ENCODE measurements at places on chromosomes 7 and 10.

DNA sequence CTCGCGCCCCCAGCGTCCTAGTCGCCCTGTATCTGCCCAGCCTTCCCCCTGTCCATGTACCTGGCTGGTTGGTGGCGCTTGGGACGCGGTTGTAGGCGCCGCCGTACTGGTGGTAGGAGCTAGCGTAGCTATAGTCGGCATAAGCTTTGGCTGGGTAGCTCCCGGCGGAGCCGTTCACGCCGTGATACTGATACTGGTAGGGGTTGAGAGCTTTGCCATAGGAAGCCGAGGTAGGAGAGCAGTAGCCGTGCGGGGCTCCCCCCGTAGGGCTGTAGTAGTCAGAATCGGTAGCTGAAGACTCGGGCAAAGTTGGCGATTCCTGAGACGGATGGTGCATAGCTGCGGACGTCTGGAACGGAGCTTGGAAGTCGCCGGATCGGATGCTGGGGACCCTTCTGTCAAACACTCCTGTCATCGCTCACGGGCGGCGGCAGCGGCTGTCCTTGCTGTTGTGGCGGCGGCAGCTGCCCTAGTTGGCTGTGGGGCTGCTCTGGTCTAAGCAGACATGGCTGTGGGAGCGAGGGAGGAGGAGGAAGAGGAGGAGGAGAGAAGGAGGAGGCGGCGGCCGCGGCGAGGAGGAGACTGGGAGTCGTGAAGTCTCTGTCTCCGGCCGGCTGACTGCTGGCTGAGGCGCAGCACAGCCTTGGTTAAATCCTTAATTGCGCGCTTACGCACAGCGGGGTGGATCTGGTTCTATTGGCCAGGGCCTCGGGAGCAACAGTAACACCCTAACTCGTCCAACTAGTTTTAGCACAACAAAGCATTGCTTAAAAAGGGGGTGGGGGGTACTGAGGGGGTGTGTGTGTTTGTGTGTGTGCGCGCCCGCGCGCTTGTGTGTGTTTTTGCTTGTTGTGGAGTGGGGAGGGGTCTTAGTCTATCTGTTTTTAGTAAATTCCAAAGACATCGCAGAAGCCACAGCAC lies at the start of gene DLX5:
TSS of gene DLX5 (minus strand) at position 623 of the 921 bp plus-strand sequence. CDS start at position 415, 208 bp downstream.
- DNase-seq = peak; percentile 74

DNA sequence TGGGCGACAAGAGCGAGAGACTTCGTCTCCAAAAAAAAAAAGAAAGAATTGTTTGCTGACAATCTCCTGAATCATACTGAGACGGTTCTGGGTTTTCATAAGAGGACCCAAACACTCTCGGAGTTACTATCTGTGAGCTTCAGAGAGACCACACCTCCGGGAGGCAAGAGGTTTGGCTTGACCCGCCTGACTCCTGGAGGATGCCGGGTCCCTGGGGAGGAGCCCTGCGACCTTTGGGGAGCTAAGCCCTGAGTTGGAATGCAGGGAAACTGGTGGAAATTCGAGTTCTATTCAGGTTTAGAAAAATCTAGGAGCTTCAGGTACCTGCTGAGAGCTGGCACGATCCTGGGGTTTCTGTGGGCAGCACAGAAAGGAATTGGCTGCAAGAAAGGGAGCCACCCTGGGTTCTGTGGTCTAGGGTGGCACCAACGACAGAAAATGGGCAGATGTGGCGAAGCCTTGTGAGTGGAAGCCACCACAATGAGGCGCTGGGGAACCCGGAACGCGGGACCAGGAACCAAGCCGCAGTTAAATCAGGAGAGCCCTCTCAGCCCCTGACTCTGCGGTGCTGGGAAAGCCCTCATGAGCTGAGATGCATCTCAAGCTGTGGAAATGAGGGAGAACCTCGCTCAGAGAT lies 21.9 kb upstream of the GATAD1 start:
- DNase-seq = no peak

DNA sequence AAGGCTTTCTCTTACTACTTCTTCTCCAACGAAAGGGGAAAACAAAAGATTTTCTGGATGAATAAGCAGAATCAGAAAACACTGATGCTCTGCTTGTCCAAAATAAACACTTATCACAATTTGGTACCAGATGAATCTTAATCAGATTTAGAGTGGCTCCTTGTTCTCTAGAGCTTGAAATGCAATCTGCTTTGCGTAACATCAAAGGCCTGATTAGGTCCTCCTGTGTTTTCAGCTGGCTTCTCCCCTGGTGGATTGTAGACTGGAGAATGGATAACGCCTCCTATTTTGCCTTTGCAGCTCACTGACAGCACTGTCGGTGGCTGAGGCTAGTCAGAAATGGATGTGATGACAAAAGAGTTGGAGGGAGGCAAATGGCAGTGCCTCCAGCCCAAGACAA lies 91.2 kb downstream of the FAM13C start:
- no peak for DNase-seq

DNA sequence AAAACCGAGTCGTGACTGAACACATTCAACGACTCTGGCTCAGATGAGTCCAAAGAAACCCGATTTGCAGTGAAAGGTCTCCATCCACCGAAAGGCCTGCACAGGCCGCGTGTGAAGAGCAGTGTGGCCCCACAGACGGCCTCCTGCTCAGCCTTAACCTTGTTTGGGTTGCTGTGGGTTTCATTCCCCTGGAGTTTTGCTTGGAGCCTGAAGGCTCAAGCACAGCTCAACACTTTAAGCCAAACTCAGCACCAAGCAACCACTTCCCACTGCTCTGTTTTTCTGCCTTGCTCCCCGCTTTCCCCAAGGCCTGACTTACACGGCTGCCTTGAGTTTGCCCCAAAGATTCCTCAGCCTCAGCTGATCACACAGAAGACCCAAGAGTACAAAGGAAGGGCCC lies 398.2 kb upstream of the NFE2L3 start:
- DNase-seq = no peak

GRCh38 chr10:120188950-120189349 lies 268.1 kb upstream of the PLPP4 start:
- DNase-seq = no peak

DNA sequence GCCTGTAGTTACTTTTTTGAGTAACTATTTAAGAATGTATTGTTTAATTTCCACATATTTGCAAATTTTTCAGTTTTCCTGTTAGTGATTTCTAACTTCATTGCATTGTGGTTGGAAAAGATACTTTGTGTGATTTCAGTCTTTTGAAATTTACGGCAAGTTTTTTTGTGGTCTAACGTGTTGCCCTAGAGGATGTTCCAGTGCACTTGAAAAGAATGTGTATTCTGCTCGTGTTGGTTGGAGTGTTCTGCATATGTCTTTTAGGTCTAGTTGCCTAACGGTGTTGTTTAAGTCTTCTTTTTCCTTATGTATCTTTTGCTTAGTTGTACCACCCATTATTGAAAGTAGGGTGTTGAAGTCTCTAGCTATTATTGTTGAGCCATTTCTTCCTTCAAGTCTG lies 59.7 kb downstream of the LCOR start:
- no peak for DNase-seq

DNA sequence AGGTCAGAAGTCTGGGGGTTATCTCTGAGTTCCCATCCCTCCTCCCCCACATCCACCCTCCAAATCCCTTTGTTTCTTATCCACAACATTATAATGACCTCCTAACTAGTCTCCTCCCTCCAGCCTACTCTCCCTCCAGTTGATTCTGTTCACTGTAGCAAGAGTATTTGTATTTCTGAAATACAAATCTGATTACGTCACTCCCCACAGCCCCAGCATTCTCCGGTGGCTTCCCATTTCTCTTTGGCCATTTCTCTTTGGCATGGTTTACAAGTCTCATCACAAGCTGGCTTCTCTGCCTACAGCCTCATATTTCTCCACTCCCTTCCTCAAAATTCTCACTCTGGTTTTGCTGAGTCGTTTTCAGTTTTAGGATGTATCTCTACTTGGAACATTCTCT lies 24.6 kb upstream of the MRPS33 start:
- no peak for DNase-seq

DNA sequence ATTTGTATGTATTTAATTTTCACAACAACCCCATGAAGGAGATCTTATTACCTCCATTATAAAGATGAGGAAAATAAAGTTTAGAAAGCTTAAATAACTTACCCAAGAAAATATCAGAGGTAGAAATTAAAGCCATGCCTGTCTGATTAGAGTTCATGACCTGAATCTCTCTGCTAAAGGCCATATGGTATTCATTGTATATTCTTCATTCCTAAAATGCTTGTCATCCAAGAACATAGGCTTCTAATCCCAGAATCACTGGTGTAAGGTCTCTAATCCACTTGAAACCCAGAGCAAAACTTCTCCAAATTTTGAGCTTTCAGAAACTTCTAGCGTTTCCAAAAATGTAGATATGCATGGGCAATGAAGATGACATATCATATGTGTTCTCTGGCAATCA lies 72.3 kb upstream of the YAE1 start:
- DNase-seq = no peak

DNA sequence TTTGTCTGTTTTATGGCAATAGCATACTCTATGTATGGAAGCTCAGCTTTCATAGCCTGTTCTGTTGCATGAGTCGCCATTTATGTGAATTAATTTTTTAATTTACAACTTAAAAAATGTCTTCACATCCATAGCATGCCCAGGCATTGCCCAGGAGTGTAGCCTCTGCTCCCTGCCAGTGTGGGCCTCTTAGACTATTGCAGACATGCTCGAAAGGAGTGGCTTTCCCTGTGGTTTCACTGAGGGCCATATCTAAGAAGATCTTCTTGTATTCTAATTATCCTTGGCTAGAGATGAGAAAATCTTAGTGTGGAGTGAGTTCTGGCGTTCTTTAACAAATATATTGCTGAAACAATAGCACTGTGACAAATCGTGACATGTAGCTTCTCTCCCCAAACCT lies 35.3 kb downstream of the PCBD1 start:
- DNase-seq = no peak

DNA sequence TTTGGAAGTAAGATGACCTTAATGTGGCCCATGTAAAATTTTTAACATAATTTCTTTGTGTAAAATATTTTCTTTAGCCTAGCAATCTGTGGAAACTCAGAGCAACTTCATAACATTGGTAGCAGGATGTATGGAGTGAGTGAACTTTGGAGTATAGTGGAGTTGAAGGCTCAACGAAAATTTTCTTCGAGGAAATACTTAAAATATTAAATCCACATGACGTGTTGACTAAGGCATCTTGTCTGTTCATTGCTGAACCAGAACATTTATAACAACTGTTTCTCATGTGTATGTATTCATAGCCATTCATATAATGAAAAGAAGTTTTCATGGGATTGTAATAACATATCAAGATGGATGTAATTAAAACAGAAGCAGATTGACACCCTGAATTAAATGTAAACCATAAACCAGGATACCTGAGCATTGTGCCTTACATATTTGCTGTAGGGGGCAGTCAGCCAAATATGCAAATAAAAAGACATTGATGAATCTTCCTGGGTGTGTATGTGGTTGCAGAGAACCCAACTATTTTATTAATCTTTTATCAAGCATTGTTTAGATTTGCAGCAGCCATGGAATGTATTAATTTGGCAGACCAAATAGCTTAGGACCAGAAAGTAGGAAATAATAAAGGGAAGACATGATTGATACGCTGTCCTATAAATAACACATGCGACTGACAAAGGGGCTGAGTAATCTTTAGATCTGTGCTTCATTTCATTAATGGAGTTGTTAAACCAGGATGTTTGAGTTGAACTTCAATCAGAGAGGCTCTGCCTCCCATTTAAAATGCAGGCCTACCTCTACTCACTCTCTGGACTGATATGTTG lies 11.5 kb downstream of the AUTS2 start:
- DNase-seq = no peak

DNA sequence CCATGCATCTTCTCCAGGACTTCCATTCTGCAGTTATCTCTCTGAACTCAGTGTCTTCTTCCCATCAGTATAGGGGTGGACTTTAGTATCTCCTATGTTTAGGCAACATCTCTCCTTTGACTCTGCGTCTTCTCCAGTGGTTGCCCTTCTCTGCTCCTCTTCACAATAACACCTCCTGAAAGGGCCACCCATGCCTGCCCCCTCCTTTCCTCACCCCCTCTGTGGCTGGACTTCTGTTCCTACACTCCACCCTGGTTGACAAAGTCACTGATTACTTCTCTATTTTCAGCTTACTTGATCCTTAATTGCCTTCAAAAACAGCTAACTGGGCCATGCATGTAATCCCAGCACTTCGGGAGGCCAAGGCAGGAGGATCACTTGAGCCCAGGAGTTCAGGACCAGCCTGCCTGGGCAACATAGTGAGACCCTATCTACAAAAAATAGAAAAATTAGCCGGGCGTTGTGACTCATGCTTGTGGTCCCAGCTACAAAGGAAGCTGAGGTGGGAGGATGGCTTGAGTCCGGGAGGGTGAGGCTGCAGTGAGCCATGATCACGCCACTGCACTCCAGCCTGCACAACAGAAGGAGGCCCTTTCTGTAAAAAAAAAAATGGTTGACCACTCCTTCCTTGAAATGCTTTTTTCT lies 13.7 kb downstream of the SRGN start:
- no peak for DNase-seq

DNA sequence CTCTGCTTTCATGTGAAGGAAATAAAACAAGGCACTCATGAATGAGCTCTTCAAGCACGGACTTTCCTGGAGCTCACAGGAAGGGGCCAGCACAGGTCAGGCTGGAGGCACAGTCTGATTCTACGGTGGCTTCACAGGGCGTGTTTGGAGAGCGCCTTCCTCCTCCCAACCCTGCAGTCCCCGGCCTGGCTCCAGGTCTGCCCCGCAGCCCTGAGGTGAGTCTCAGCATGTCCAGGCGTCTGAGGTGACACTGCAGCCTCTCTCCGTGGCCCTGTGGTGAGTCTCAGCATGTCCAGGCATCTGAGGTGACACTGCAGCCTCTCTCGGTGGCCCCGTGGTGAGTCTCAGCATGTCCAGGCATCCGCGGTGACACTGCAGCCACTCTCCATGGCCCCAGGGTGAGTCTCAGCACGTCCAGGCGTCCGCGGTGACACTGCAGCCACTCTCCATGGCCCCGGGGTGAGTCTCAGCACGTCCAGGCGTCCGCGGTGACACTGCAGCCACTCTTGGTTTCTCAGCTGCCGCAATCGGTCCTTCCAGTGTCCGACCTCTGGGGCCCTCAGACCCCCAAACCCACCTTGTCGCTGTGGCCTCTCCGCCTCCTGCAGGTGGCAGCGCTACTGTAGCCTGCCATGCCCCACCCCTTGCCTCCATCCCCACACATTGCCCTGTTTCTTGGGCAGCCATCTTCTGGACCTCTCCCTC lies 381.7 kb downstream of the DNAJB6 start:
- DNase-seq = no peak

DNA sequence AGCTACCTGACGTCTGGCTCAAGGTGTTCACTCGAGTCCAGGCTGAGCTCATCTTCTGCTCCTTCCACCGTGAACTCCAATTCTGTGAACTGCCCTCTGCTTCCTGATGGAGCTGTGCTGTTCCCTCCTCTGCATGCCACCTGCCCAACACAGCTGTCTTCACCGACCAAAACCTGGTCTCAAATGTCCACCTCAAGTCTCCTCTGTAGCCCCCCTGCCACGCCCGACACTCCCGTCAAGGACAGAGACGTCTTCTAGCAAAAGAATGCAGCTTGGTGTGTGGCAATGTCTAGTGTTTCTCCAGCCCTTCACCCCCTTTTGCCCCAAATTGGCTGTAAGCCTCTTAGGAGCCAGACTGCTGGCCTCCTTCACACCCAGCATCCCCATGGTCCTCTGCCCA lies 305.1 kb downstream of the DNAJB6 start:
- no peak for DNase-seq
